ENCODE measurements at places on chromosomes 16 and 17. TPM values are rescaled to one million over a fixed set of nuclear protein-coding genes. Genes with fewer than 3 reads are reported as not detected.

DNA sequence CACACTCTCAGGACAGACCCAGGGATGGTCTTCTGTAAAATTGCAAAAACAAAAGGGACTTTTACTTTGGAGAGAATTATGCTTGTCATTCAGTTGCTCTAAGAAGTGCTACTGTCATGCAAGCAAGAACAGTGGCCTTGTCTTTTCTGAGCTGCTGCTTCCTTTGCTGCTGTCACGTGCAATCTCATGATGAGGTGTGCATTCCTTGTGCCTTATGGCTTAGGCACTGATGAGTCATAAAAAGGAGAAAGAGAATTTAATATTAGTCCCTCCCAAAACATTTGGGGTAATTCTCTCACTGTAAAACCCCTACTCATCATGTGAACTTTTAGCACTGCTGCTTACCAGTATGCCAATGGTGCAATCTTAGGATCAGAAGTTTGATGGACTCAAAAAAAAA, 2051.3 kb downstream of the TP53TG3F start:
- DNase-seq, result no peak

- peak; percentile 23 for DNase-seq
Observed at GRCh38 chr17:2854143-2855055, 58.2 kb downstream of the RAP1GAP2 start.

GRCh38 chr16:56401482-56401881, 23.9 kb downstream of the AMFR start:
- DNase-seq, result no peak

DNA sequence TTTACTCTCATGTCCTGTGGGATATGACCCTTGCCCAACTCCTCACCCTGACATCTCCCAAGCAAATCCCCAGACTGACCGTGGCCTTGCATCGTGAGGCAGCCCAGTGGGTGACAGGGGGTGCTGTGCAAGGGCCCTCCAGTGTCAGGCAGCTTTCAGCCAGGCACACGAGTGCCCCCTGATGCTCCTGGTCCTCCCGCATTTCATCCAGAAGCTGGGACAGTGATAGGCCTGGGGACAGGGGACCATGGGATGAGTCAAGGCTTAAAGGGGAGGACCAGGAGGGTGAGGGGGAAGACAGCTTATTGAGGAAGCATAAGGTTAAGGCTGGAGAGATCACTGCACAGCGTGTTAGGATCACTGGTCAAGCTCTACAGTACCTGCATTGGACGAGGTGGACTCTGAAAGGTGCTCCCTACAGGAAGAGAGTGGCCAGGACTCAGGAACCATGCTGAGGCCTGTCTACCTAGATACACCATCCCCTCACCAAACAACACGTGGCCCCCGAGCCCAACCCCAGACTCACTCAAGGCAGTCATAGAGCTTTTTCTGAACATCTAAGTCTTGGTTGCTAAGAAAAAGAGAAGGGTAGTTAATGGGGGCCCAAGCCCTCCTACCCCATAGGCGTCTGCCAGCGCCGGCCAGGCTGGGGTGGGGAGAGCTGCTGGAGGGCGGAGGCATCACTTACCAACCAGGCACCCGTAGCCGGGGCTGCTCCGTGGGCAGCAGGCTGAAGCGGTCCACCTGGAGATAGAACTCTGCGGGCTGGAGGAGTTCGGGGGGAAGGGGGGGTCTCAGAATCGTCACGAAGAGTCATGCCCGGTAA, 998 bp downstream of the ACD start:
- DNase-seq, result no peak

- no peak for DNase-seq
Observed at GRCh38 chr17:16516594-16517051, 24.6 kb upstream of the LRRC75A start.

DNA sequence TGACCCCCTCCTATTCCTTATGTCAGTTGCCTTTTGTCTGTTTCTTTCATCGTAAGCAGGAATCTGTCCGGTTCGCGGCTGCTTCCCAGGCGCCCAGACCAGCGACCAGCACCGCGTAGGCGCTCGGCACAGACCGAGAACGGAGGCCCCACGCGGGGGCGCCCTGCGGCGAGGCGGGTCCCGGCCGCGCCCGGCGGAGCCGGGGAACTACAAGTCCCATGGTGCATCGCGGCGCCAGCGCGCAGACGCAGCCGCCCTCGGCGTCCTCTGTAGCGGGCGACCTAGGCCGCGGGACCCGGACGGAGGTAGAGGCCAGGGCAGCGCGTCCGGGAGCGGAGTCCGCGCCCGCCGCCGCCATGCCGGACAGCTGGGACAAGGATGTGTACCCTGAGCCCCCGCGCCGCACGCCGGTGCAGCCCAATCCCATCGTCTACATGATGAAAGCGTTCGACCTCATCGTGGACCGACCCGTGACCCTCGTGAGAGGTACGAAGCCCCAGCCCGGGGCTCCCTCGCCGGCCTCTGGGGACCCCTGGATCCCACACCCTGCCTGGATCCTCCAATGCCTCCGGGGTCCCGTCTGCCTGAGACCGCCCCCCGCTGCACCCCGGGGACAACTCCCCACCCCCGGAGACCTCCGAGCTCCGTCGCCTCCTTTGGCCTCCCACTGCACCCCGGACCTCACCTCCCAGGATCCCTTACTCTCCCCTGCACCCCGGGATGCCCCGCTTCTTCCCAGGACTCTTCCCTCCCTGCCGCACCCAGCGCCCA, at the start of gene NDUFB10:
TSS of gene NDUFB10 (plus strand) at position 270 of the 771 bp plus-strand sequence. CDS start at position 357, 87 bp downstream.
- DNase-seq, result peak; percentile 98

DNA sequence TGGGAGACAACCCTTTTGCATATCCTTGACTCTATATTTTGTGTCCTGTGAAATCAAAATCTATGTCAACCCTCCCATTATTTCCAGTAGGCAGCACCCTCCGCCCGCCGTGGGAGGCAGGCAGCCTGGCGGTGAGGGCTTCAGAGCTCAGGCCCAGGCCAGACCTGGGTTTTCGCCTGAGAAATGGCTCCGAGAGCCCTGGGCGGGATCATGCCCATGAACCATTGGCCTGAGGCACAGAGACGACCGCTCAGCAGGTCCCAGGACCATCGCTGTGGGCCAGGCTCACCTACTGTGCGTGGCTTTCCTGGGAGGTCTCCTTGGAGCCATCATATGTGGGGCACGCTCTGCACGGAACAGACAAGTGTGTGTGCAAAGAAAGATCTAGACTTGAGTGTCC, 6.3 kb upstream of the SLC38A8 start:
- DNase-seq, result no peak

GRCh38 chr16:70737377-70738082, 51.7 kb upstream of the MTSS2 start:
- DNase-seq, result peak; percentile 92

GRCh38 chr16:76784530-76784929, 406.5 kb upstream of the MON1B start:
- DNase-seq, result no peak

DNA sequence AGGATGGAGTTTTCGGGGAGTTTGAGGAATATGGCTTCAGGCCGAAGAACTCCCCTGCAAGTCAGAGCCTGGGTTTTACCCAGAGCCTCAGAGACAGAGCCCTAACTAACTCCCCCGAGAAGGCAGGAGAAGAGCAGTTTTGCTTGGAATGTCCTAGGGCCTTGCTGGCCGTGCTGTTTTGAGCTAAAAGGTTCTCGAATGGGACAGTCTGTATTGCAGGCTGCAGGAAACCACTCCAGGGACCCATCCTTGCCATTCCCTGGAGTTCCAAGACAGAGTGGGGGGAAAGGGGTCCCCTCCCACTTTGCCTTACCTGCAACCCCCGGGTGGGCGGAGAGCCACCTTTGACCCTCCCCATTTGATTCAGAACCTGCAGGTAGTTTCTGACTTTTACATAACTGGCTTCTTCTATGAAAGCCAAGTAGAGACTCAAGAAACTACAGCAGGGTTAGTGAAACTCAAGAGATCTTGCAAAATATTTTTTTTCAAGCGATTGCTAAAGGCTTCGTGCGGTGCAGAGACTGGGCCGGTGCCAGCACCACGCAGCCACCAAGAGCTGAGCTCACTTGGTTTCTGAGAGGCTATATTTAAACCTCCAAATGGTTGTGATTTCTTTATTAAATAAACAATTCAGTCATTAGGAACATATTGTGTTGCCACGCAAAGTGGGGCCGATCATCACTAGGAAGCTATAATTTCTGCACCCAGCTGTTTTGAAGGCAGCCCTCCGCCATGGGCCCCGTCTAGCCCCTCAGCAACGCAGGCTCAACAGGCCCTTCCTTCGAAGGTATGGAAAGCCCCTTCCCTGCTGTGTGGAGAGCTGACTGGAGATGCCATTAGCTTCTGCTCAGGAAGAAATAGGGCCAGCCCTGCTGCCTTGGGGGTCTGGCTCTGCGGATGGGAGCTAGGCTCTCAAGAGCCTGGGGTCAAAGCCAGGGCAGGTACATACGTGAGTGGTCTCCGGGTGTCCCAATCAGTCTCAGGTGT, 223.0 kb downstream of the NTN1 start:
- DNase-seq, result no peak

DNA sequence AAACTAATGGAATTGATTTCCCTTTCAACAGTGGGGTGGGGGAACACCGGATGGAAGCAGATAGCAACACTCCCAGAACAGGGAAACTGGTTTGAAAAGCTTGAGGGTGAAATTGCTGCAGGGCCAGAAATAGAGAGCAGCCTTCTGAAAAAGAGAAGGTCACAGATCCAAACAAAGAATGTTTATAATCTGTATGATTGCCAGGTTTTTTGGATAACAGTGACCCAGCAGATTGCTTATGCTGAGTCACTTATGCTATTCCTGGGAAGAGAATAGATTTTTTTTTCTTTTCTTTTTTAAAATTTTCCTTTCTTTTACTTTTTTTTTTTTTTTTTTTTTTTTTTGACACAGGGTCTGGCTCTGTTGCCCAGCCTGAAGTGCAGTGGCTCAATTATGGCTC, 641.3 kb downstream of the KCNJ2 start:
- no peak for DNase-seq

GRCh38 chr17:1090465-1091189, 89.2 kb downstream of the ABR start:
- DNase-seq, result no peak

DNA sequence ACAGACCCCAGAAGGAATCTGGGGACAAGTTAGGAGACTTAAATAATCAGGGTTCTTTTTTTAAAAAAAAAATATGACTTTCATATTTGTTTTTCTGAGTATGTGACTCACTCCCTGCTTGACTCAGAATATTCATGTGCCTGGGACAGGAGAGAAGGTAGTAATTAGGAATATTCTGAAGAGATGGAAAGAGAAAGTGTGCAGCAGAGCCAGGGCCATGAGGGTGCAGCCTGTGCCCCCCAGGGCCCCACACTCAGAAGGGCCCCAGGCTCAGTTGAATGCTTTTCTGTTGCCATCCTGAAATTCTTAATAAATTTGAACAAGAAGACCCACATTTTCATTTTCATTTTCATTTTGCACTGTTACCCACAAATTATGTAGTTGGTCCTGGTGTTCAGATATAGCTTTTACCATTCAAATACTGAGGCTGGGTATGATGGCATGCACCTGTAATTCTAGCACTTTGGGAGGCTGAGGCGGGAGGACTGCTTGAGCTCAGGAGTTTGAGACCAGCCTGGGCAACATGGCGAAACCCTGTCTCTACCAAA, 11.5 kb upstream of the LONP2 start:
- DNase-seq, result no peak

GRCh38 chr17:63928172-63928666, 3.9 kb downstream of the CD79B start:
- no peak for DNase-seq

GRCh38 chr16:12971241-12971640, 69.8 kb downstream of the SHISA9 start:
- no peak for DNase-seq

- no peak for DNase-seq
Observed at GRCh38 chr16:57925310-57925709, 45.6 kb downstream of the CNGB1 start.

GRCh38 chr17:79387783-79388182, 223.1 kb downstream of the RBFOX3 start:
- no peak for DNase-seq

- DNase-seq, result no peak
Observed at GRCh38 chr17:19249681-19250080, 12.5 kb downstream of the EPN2 start.

DNA sequence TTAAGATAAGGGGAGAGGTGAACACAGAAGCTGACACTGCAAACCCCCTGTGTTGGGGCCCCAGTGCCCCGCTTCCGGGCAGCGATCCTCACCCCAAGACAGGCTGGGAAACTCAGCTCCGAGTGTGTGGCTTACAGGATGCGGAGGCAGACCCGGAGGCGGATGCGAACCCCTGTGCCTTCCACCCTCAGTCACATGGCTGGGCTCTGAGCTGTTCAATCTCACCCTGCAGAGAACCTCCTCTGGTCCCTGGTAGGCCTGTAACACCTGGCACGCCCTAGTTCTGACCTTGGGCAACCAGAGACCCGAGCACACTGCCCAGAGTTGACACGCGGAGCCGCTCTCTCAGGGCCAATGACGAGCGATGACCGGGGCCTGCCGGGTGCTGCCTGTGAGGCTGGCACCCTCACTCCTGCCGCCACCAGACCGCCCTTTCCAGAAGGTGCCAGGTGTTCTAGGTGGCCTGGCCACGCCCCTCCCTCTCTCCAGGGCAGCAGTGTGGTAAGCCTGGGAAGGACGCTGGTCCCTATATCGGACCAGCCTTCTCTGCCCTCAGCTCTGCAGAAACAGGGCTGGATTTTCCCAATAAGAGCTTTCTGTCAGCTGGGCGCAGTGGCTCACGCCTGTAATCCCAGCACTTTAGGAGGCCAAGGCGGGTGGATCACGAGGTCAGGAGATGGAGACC, 23.3 kb downstream of the MEAK7 start:
- DNase-seq, result no peak

DNA sequence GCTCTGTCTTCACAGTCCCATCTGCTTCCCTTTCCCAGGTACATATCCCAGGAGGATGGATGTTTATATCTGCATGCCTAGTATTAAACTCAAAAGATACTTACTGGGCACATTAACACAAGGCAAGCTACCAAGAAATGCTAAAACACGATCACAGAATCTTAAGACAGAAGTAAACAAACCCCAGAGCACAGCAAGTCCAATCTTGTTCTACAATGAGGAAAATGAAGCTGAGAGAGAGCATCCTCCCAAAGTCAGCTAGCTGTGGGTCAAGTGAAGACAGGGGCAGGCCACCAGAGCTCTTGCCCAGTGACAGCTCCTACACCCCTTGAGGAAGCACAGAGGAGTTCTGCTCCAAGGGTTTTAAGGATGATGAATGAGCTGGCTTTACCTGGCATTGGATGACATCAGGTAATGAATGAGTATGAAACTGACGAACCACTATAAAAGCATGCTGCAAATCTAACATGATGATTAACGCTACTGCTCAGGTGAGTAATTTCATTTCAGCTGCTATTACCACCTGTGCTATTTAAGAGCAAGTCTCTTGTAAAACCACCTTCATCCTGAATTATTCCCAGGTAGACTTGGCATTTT, 20.3 kb downstream of the XPO6 start:
- no peak for DNase-seq

TMEM186 gene
- total RNA-seq, result 20.6 TPM

GRIN2C gene
- total RNA-seq, result 0.37 TPM

KRTAP4-3 gene
- total RNA-seq, result not detected

TBC1D3K gene
- total RNA-seq, result not detected

NGFR gene
- 0.28 TPM for total RNA-seq

RSPRY1 gene
- 33.9 TPM for total RNA-seq

CD300C gene
- total RNA-seq, result 0.16 TPM

HS3ST3A1 gene
- 0.72 TPM for total RNA-seq

NPIPA7 gene
- total RNA-seq, result 4.2 TPM

CD300H gene
- total RNA-seq, result not detected

All from activated T-cell treated with anti-CD3 and anti-CD28 coated beads, Interleukin-2, amount 50 U/mL, for 72 hours (primary cell).